Nephron progenitor cell (in vitro differentiated cells): ENCODE measurements at places on chromosomes 7 and 10.
A peak's percentile ranks its signal among the peaks of the same experiment; 100 is the strongest.

DNA sequence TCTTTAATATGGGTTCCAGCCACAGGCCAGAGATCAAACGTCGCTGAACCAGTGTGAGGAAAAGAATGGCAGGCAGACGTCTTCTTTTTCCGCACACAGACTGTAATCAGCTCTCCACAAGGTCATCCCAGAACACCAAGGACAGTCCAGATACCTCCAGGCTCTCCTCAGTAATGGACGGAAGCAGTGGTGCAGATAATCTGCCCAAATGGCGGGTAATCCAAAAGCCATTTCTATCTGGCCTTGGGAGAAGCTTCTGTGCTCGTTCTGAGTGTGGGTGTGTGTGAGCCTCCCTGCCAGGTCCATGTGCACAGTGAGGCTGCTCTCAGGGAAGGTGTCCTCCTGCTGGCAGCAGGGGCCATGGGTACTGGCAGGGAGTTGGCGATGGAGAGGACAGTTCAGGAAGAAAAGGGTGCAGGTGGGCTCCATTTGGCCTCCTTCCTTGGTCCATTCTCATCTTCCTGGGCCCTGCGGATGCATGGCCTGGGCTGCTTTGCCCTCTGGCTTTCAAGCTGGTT is 15.6 kb upstream of the TEX36 start:
- peaks cover 3% of the 10 kb centered on the region for H3K27me3 ChIP-seq
- H3K4me3 ChIP-seq = no peak overlapping the region
- no peak for DNase-seq

GRCh38 chr7:116940689-116941370 is 12.5 kb upstream of the ST7 start:
- no peaks in the 10 kb centered on the region for H3K4me1 ChIP-seq
- H3K27me3 ChIP-seq = peaks cover 11% of the 10 kb centered on the region
- H3K27ac ChIP-seq = no peak overlapping the region
- no peak for DNase-seq

GRCh38 chr10:100286051-100287033 is at the start of gene BLOC1S2:
Gene BLOC1S2 (minus strand): TSS chr10:100286680. CDS start chr10:100286659, 21 bp downstream.
- peak within 1 kb of the TSS; percentile 100 for H3K4me3 ChIP-seq
- H3K27me3 ChIP-seq = peaks cover 27% of the 10 kb centered on the region
- H3K4me1 ChIP-seq = peaks cover 24% of the 10 kb centered on the region
- peak; percentile 91 for DNase-seq
- H3K27ac ChIP-seq = peak within 1 kb of the TSS; percentile 98
- H3K36me3 ChIP-seq = peaks cover 9% of the 10 kb centered on the region

DNA sequence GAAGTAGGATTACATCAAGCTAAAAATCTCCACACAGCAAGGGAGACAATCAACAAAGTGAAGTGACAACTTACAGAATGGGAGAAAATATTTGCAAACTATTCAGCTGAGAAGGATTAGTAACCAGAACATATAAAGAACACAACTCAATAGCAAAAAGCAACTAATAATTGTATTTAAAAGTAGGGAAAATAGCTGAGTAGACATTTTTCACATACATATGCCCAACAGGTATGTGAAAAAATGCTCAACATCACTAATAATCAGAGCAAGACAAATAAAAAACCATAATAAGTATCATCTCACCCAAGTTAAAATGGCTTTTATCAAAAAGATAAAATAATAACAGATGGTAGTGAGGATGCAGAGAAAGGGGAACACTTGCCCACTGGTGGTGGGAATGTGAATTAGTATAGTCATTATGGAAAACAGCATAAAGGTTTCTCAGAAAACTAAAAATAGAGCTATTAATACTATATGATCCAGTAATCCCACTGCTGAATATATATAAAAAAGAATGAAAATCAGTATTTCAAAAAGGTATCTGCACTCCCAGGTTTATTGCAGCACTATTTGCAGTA is 784.5 kb upstream of the C7orf33 start:
- DNase-seq = no peak
- no peak overlapping the region for H3K27ac ChIP-seq
- peaks cover 12% of the 10 kb centered on the region for H3K4me1 ChIP-seq
- H3K36me3 ChIP-seq = peaks cover 4% of the 10 kb centered on the region
